Tibial nerve (tissue), 4 donors: ENCODE measurements at places on chromosomes 5 and 9.

GRCh38 chr5:77645158-77645994 is 6.9 kb upstream of the OTP start:
- no peak for DNase-seq

DNA sequence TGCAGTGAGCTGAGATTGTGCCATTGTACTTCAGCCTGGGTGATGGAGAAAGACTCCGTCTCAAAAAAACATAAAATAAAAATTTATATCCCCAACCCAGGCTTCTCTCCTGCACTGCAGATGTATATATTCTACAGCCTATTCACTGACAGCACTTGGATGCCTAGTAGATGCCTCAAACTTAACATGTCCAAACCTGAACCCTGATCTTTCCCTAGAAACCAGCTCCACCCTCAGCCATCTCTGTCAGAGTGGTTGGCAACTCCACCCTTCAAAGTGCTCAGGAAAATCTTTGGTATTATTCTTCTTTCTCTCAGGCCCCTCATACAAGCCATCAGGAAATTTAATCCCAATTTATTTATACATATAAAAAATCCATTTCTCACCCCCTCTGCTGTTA is 36.9 kb upstream of the TXN start:
- DNase-seq: no peak

DNA sequence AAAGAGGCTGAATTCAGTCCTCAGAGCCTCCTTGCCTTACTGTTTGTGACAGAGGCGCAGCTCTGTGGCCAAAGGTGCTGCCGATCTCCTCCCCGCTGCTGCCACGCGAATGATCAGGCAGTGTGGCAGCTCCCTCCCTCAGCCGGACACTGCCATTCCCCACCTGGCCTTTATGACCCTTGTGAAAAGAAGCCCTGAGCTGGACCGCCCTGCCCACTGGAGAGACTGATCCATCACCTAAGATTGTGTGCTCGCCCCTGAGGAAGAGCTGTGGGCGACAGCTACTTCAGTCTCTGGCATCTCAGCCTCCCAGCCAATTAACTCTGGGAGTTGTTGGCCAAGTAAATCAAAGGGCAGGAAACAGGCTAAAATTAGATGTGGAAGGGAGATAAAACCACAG is 90.9 kb downstream of the CARTPT start:
- no peak for DNase-seq

DNA sequence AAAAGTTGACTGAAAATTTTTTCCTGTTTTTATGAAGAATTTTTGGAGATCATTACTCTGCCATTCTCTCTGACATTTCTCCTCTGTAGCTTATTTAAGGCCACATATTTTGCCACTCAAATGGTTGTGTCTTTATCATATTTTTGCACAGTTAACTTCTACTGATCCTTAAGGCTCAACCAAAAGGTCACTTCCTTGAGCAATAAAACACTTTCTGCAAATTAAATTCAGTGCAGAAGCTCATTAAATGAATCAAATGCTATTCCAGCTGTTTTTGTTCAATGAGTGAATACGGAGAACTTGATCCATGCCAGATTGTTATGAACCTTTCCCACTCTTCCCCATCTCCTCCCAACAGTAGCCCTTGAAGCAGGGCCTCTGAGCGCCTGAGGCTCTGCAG is 93.8 kb upstream of the EPB41L4A start:
- DNase-seq: no peak

GRCh38 chr9:27701016-27701415 is 127.7 kb upstream of the C9orf72 start:
- DNase-seq: no peak

DNA sequence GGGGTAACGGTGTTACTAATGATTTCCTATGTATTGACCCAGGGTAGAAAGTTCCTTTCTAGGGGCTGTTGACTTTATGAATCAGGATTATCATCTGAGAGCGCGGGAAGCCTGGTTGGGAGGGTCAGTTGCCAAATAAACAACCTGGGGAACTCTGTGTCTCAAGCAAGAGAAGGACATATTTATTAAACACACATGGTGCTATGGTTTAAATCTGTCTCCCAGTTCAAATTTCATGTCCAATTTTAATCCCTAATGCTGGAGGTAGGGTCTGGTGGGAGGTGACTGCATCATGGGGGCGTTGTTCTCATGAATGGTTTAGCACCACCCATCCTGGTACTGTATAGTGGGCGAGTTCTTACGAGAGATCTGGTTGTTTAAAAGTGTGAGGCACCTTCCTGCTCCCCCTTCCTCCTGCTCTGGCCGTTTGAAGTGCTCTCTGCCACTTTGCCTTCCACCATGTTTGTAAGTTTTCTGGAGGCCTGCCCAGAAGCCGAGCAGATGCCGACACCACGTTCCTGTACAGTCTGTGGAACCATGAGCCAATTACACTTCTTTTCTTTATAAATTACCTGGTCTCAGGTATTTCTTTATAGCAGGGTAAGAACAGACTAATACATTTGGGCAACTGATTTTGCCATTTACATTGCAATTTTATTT is 19.7 kb upstream of the GAS1 start:
- DNase-seq: no peak

GRCh38 chr9:91061506-91061905 is 259.9 kb downstream of the SYK start:
- DNase-seq: no peak

- DNase-seq: no peak
Observed at GRCh38 chr9:75184471-75184870, 96.2 kb downstream of the OSTF1 start.

DNA sequence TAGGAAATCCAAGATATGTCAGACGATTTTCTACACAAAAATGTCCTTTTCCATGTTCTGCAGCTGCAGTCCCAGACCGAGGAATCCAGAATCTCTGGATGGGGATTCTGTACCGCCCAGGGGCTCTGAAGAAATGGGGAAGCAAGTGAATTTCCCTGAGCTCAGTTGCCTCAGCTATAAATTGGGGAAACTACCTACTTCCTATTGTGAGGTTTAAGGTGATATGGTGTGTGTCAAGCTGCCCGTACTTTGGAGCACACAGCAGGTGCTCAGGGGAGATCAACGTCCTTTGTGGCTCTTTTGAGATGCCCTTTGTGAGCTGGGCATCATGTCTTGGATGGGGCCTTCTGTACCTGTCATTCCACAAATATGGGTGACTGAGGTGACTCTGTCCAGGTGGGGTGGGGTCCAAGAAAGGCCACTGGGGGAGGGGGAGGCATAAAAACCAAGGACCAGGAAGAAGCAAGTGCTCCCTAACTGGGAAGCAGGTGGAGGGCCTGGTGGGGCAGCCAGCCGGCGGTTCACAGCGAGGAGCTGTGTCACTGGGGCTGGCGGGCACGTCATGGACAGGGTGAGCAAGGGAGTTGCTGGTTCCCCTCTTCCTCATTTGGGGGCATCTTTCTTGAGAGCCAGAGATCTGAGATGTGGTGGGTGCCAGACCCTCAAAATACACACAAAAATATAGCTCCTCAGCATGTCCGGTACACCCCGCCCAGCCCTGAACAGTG is 116.0 kb downstream of the CRB2 start:
- DNase-seq: no peak

DNA sequence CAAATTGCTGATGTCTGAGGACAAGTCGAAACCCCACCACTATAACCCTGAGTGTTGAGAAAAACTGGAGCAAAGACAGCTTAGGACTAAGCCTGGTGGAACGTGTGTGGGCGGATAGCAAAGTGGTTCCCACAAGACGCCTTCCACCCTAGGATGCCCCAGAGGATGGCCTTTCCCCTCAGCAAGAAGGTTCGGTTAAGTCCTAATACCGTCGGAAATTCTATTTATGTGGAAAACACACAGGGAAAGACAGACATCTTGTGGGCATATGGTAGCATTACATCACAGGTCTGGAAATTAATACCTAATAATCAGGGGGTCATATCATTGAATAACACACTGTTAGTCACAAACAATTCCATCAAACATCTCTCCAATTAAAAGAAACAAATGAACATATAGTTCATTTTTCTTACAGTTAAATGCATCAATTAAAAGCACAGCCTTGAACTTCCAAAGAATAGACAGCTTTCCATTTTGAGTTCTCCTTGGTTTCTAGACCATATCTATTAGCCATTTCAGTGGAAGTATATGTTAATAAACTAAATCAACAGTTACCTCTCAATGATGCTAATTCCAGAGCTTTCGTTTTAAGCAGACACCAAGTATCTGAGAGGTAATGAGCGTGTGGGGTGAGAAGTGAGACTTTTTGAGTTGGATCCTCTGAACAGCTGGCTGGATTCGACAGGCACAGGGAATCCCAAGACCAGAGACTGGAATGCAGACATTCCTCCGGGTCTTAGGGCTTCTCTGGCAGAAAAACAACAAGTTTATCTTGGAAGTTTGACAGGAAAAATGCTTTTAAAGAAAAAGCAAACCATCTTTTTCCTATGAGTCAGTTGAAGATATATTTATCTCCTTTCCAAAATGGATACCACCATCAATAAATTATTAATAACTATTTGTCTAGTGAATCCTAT is 2.9 kb upstream of the ICE1 start:
- no peak for DNase-seq

DNA sequence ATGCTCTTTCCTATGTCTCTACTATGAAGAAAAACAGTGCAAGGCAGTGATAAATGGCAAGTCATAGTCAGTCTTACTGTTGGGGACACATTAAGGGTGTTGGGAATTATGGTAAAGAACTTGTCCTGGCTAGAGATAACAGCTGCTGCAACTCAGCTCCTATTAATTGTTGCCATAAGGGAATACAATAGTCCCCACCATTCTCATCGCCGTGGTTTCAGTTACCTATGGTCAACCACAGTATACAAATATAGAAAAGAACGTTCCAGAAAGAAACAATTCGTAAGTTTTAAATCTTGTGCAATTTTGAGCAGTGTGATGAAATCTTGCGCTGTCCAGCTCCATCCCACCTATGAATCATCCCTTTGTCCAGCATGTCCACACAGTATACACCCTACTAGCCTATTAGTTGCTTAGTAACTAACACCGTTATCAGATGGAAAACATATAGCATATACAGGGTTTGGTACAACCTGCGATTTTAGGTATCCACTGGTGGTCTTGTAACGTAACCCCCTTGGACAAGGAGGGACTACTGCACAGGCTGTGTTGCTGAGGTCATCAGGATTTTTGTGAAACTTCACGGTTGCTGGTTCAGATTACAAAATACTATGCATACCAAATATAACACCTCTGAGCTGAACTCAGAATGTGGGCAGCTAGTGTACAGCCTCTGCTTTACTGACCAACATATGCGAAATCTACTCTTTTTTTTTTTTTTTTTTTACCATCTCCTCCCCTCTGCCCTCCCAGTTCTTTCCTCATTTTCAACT is 53.5 kb downstream of the ZFR start:
- DNase-seq: no peak
